ENCODE measurements at places on chromosomes 4 and X. TPM values are rescaled to one million over a fixed set of nuclear protein-coding genes. Genes with fewer than 3 reads are reported as not detected.

The GYPE gene
- 2.5 TPM for total RNA-seq

The ARMCX1 gene
- 18.8 TPM for total RNA-seq

The RNF150 gene
- total RNA-seq: 3.3 TPM

The TXK gene
- 7.5 TPM for total RNA-seq

The APEX2 gene
- total RNA-seq: 11.7 TPM

The HTRA3 gene
- total RNA-seq: 15.5 TPM

The GUCY1A1 gene
- total RNA-seq: 63.1 TPM

The CT45A1 gene
- not detected for total RNA-seq

The SHROOM2 gene
- 9.3 TPM for total RNA-seq

The FDCSP gene
- not detected for total RNA-seq

The MAOA gene
- total RNA-seq: 159 TPM

The SH2D1A gene
- 1.0 TPM for total RNA-seq

The PAGE4 gene
- not detected for total RNA-seq

The TRMT10A gene
- 3.7 TPM for total RNA-seq

The FGFR3 gene
- total RNA-seq: 34.2 TPM

The OCRL gene
- total RNA-seq: 20.1 TPM

The TTC29 gene
- 4.5 TPM for total RNA-seq

The MSANTD1 gene
- 1.9 TPM for total RNA-seq

The MAGEA2 gene
- not detected for total RNA-seq

The PPA2 gene
- 62.9 TPM for total RNA-seq

The TSPAN7 gene
- 54.6 TPM for total RNA-seq

The TEX13B gene
- not detected for total RNA-seq

The SYP gene
- total RNA-seq: 4.2 TPM

The PRR32 gene
- total RNA-seq: not detected

The MAGEA9B gene
- total RNA-seq: not detected

Data from lower lobe of right lung (tissue), 2 donors.